ENCODE measurements at places on chromosomes 6 and 20.

- no peak for DNase-seq
These were observed 21.0 kb downstream of the ABCF1 start for GRCh38 chr6:30592287-30592686.

GRCh38 chr6:155419161-155419560 lies 36.5 kb downstream of the NOX3 start:
- DNase-seq = peak; percentile 53

- no peak for DNase-seq
These were observed 185.5 kb downstream of the CDH4 start for GRCh38 chr20:61437280-61438206.

- no peak for DNase-seq
These were observed 68.8 kb downstream of the TMEM170B start for GRCh38 chr6:11606332-11606731.

DNA sequence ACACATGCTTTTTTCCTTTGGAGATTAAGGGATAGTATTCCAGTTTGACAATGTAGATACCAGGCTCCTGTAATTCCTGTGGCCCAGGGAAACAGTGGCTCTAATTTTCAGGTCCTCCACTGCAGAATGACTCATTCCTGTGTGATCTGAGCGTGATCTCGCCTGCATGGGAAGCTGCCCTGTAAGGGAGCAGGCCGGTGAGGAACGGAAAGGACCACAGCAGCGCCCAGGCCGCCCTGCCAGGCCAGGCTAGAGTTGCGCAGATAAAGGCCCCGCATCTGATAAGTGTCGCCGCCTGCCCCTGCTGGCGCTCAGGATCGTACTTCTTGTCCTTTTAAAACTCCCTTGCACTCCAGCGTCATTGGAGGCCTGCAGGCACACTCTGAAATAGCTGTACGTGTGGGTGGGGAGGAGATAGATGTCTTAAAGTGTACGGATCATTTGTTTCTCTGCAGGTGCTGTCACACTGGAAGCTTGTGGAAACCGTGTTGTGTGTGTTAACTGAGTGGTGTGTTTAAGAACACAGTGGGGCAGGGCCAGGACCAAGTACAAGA lies 60.7 kb downstream of the SYNJ2 start:
- peak; percentile 91 for DNase-seq

DNA sequence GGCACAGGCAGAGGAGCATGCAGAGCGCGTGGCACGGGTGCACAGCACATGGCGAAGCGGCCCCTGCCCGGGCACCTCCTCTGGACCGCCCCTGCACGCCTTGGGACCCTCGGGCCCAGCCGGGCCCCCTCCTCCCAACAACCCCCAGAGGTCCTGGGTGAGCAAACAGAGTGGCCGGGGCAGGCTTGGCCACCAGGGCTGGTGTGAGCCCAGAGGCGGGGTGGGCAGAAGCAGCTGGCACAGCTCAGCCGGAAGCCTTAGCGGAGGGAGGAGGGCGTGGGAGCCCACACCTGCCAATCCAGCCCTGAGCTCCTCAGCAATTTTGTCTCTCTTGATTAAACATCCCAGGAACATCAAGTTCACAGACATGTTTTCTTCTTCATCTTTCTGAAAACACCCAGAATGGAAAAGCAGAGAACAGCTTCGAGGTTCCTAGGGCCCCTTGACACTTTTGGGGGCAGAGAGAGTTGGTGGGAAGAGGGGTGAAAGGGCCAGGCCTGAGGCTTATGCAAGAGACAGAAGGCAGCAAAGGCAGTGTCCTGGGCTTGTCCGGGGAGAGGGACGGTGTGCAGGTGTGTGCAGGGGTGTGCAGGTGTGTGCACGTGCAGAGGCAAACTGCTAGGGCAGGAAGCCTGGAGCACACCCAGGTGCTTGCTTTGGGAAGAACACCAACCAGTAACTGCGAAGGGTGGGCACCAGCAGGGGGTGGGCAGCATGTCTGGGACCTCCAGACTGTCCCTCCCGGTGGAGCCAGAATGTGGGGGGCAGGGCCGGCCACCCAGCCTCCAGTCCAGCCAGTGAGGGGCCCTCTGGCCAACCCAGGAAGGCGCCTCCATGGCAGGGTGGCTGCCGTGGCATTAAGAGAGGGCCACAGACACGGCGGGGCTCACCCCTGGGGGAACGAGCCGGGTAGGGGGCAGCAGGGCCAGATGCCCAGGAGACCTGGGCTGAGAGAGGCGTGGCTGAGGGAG lies 4.8 kb downstream of the HRH3 start:
- DNase-seq = no peak

- no peak for DNase-seq
These were observed 34.9 kb downstream of the GSTA2 start for GRCh38 chr6:52728394-52728793.

- DNase-seq = peak; percentile 74
These were observed 223.0 kb upstream of the SYNCRIP start for GRCh38 chr6:85865420-85866369.

- DNase-seq = no peak
These were observed 391.8 kb downstream of the SAMD5 start for GRCh38 chr6:147900247-147900830.

- peak; percentile 37 for DNase-seq
These were observed 2.1 kb upstream of the RPS12 start for GRCh38 chr6:132812255-132812732.

DNA sequence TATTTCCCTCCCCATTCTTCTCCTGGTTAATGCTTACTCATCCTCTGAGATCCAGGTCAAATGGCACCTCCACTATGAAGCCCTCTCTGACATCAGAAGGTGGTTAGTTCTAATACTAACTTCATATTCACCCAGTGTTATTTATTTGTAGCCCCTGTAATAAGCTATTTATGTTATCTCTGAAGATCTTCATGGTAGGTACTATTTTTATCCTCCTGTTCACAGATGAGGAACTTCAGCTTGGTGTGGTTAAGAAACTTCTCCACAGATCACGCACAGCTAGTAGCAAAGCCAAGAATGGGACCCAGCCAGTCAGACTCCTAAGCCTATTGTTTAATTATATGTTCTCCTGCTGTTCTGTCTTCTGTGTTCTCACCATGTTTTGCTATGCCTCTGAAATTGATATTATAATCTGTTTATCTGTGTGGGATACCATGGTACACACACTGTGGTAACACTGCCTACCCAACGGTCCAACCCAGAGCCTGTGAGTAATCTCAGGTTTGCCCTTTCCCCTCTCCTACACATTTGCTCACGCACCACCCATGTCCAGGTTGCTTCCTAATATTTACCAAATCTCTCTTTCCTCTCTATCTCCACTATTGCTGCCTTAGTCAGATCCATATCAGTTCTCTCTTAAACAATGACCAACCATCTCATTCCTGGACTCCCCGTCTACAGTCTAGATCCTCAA lies 98.4 kb downstream of the IPCEF1 start:
- no peak for DNase-seq
